ENCODE measurements at places on chromosomes 4 and X.

- DNase-seq: no peak
These were observed 322.5 kb downstream of the HS3ST1 start for GRCh38 chr4:11106190-11106589.

GRCh38 chr4:114005569-114006442 lies 26.4 kb upstream of the ARSJ start:
- DNase-seq: no peak

DNA sequence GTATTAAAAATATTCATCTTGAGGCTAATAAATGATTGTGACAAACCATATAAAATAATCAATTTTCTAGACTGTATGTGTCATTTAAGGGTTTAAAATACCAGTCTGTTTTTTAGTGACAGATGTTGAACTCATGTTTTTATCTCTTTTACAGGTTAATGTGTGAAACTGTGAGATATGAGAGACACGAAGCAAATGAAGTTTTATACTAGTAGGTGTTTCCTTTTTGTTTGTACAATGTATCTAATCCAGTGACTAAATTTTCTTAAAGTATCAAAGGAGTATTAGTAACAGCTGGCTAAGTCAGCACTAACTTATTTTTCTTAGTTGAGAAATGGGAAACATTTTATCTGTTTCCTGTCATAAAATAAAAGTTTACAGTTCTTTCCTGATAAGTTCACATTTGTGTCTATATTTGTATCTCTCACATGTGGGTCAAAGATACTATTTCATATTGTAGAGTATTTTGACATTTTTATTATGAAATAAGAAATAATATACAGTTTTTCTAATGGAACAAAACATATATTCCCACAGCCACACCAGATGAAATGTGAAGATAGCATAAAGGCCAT lies 90.3 kb downstream of the RAPGEF2 start:
- no peak for DNase-seq

- no peak for DNase-seq
These were observed 18.6 kb downstream of the ARSJ start for GRCh38 chr4:113960684-113961321.

DNA sequence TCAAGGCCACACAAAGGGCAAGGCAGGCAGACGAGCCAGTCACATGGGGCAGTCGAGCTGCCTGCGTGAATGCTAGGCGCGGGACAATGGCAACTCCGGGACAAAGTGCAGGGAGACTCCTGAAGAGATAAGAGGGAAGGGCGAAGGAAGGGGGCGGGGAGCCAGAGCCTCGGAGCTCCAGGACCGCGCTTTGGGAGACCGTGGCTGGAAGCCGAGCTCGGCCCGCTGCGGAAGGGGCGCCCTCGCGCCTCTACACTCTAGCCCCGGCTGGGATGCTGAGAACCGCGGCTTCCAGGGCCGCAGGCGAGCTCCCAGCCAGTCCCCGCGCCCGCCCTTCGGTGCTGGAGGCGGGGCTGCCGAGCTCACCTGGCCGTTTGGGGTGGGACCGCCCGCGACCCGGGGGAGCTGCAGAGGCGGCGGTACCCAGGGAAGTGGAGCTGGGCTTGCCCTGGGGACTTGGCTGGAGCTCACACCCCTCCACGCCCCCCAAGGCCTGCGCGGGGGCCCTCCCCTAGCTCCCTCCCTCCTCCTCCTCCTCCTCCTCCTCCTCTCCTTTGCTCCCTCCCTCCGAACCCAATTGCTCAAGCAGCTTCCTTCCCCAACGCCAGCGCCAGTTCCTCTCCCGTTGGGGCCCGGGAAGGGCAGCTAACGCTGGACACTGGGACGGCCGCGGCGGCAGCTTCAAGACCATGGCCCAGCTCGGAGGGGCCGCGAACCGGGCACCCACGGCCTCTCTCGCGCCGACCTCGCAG lies at the start of gene SOWAHD:
Gene SOWAHD, plus strand, starts transcription at position 610 of the 752 bp plus-strand sequence. Its CDS starts 80 bp downstream, at position 690.
- no peak for DNase-seq

GRCh38 chr4:15084780-15085179 lies 82.5 kb downstream of the CPEB2 start:
- DNase-seq: no peak

DNA sequence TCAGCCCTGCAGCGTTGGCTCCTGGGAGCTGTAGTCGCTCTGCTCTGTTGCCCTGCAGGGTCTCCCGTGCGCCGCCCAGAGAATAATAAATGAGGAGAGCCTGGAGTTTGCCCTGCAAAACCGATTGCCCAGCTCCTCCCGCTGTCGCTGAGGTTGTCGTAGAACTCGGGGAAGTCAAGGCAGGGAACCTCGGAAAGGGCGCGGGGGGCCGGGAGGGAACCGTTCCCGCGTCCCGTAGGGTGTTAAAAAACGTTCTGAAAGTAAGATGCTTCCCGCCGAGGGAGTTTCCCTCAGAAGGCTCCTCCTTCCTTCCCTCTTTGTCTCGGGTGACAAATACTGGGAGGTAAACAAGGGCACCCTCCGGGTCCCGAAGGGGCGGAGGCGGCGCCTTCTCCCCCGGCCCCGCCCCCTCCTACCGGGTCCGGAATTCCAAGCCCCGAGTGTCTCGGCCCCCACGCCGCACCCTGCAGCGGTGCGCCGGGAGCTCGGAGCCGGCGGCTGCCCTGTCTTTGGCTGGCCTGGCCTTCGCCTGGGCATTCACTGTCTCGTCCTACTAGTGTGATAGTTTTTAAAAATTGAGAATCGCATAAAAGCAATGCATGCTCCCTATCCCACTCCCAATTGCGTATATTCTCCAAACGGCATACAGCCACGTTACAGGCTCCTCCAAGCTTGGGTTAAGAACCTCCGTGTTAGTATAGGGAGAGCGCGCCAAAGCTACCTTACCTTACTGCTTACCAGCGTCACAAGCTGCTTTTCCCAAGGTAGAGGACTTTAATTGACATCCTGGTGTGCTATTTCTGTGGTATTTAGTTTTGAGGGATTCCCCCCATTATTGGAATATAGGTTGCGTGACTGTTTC lies 964 bp upstream of the HMGB2 start:
- no peak for DNase-seq

DNA sequence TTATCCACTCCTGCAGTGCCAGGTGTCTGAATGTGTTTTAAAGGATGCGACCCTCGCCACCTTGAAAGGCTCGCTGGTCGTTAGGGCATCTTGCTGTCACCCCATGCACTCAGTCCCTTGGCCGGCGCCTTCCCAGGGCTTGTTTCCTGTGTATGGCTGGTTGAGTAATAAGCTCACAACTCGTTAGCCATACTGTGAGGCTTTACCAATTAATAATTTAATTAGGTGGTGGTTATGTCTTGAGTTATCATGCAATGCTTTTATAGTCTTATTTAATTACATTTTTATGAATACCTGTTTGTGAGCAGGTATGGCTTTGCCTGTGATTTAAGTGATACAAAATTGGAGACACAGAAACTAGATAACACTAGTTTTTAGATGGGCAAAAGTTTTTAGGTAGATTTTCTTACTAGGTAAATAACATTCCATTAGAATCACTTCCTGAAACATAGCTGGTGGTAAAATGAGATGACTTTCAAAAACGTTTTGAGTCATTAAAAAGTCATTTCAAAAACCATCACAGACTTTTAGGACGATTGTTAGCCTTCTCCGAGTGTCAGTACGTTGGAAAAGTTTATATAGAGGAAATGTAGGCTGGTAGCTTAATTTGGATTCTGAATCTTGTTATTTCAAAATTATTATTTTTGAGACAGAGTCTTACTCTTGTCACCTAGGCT lies 18.2 kb downstream of the PTTG2 start:
- DNase-seq: no peak

GRCh38 chr4:2043396-2044118 lies 15.6 kb upstream of the NAT8L start:
- peak; percentile 18 for DNase-seq

- peak; percentile 26 for DNase-seq
These were observed 41.0 kb upstream of the PDLIM5 start for GRCh38 chr4:94410678-94411206.

DNA sequence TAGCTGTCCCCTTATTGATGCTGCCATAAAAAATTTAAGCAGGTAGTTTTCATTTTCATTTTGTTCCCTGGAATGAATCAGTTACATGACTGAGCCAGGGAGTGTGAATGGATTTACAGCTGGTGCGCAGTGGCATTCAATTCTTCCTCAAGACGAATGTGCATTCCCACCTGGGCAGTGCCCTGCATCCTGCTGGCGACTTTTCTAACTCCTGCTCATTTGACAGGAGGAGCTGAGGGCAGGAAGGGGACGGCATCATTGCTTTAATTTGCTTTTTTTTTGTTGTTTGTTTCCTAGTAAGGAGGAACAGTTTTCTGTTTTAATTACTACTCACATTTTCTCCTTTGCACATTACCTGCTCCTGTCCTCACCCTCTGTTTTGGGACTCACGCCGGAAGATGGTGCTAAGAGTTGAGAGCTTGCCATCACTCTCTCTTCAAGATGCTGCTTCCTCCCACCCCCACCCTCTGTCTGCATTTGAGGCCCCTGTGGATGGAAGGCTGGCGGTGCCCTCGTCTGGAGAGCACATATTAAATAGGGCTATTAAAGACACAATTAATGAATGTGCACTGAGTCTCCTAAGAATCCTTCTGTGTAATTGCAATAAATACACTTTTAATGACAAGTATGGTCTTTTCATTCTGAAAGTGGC lies 35.8 kb downstream of the PSAPL1 start:
- no peak for DNase-seq

GRCh38 chr4:112119353-112119783 lies 25.9 kb upstream of the FAM241A start:
- DNase-seq: no peak

- DNase-seq: no peak
These were observed 69.5 kb downstream of the PARM1 start for GRCh38 chr4:75002381-75002780.

DNA sequence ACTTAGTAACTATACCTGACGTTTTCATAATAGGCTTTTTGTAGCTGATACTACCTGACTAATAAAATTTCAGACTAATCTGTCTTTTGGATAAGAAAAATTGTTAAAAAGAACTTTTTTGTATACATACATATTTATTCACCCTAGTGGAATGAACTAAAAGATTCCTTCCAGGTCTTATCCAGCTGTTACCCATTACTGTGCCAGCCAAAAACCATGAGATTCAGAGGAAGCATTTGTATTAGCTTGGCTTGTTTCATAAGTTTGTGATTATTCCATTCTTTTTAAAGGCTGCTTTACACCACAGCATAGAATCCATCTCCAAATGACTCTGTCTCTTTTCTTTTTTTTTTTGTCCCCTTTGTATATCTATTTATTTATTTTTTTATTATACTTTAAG lies 149.4 kb downstream of the FAT4 start:
- no peak for DNase-seq

DNA sequence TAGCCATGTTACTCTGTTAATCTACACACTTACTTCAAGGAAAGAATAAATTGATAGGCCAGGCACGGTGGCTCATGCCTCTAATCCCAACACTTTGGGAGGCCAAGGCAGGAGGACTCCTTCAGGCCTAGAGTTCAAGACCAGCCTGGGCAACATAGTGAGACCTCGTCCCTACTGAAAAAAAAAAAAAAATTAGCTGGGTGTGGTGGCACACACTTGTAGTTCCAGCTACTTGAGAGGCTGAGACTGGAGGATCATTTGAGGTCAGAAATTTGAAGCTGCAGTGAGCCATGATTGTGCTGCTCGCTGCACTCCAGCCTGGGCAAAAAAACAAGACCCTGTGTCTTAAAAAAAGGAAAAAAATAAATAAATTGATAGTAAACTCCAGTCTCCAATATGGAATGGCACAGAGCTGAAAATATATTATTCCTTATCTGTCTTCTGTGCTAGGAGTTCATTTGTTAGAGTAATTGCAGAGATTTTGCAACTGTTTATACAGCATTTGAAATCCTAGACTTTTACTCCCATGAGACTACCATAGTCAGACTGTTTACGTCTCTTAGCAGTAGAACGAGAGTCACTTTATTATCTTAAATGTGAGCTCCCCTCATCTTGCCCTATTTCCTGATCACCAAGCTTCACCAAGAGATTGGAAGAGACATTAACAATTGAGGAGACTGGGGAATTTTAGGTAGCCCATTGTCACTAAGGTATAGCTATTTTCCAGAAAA lies 18.8 kb upstream of the TMEM131L start:
- DNase-seq: no peak

DNA sequence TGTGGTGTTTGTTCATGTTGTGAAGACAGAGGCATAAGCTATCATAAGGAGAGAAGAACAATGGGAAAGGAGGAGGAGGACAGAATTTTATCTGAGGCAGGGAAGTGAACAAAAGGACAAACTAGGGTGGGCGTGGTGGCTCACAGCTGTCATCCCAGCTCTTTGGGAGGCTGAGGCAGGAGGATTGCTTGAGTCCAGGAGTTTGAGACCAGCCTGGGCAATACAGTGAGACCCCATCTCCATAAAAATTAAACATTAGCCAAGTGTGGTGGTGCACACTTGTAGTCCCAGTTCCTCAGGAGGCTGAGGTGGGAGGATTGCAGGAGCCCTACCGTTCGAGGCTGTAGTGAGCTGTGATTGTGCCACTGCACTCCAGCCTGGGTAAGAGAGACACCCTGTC lies 49.9 kb downstream of the TMEM154 start:
- no peak for DNase-seq

All from omental fat pad (tissue), 4 donors.